ENCODE measurements at places on chromosomes 2 and 18. TPM values are rescaled to one million over a fixed set of nuclear protein-coding genes. Genes with fewer than 3 reads are reported as not detected.

Gene RAB11FIP5
- total RNA-seq = 38.1 TPM

DNA sequence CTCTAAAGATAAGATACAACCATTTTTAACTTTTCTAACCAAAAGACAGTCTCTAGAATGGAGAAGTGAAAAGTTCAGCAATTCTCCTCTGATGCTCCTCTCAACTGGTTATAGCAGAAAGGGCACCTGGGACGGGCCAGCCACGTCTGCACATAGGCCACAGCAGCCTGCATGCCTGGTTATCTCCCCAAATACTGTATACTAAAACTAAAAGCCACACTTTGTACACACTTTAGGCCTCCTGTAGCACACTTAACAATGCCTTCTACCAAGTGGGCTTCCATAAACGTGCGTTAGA lies 179.1 kb downstream of the ANKRD44 start:
- no peak for DNase-seq

GRCh38 chr2:209806318-209806717 lies 34.7 kb downstream of the UNC80 start:
- DNase-seq = no peak

DNA sequence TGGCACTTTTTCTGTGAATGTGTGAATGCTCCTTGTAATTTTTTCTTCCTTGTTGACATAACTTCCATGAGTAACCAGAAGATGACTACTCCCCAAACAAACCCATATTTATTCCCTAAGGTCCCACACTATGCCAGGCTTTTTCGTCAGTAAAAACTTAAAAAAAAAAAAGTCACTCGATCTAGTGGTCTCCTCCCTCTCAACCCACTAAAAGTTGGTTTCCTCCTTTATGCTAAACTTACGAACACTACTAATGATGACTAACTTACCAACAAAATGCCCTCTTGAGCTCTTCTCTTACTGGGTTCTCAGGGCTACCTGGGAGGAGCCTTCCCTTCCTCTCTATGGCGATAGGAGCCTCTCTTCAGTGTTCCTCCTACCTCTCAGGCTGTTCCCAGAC lies 18.2 kb downstream of the ACVR1 start:
- DNase-seq = no peak

DNA sequence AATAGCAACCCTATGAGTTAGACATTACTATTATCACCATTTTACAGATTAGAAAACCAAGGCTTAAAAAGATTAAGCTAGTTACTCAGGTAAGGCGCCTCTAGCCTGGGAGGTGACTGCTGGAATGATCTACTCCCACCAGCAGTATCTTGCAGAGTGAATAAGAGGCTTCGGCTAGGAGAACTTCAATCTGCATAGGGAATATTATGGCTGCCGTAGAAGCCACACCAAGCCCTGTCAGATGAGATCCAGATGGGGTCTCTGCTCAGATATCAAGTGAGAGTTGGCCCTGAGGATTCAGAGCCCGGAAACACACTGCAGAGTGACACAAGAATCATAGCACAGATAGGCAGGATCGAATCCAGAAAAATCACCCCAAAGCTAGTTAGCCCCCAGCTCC lies 21.5 kb upstream of the PKDCC start:
- no peak for DNase-seq

DNA sequence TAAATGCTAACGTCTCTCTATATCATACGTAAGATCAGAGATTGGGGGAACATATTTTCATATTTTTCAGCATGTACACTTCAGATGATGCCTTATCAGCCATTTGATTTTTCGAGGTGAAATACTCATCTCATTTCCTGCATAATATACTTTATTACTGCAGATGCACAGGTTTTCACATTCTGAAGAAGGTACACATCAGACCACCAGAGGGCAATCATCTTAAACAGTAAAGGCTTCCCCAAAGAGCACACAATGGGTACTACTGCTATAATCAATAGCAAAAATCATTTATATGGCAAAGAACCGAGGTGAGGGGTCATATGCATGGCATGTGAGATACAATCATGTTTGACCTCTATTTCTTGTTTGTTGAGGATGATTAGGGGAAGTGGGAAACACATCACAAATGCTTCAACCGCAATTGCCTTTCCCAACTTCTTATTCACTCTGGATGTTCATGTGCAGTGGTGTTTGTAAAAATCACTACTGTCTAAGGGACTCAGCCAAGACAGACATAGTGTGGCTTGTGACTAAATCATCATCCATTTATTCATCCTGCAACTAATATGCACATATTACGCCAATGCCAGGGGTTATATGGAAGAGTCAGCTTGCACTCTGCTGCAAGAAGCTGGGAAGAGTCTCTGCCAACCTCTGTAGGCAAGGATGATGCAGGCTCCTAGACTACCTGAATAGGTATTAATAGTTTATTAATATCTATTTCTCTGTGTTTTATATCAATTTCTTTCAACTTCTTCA lies 118.7 kb downstream of the EPB41L3 start:
- DNase-seq = no peak

DNA sequence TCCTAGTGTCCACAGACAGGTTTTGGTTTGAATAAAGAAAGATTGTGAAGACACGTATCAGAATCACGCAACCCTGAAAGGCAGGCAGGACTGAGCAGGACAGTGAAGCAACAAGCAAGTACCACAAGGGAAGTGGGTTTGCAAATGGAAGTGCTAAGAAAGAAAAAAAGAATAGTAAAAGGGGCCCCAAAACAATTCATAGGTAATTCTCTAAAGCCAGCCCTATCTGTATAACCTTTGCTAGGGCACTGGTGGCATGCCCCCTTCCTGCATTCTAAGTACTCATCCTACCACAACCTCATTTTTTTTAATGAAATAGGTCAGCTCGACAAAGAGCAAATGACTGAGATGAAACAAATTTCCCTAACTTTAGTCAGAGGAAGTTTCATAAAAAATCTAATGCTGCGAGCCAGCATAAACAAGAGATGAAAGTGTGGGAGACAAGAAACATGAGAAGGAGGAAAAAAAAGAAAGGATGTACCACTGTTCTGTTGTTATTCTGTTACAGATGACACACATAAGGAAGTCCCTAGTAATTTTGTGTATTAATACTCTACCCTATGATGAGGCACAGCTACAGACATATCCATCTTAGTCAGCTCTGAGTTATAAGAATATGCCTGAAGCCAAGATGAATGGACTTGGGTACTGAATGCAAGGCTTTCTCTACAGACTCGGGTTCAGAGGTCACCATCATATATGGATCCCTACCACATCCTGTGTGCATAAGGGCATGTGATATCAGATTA lies 32.2 kb downstream of the IKZF2 start:
- no peak for DNase-seq

DNA sequence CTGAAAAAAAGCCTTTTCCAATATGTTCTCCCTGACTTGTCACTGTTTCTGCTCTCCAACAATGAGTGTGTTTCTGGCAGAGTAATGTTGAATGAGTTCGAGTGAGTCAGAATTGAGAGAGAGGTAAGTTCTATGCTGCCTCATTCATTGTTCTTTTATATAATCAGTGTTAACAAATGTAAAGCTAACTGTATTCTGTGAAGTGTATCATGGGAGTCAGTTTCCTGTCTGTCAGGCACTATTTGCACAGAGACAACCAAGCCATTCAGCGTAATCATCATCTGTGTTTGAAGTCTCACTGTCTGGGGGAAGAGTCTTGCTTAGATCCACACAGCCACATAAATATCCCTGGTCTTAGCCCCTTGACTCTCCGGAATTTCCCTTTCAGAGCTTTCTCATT lies 22.0 kb upstream of the UPP2 start:
- no peak for DNase-seq
